Activated naive CD8-positive, alpha-beta T cell treated with anti-CD3 and anti-CD28 coated beads, Interleukin-2, amount 50 U/mL, for 16 hours (primary cell): ENCODE measurements at places on chromosomes 2 and 18.

GRCh38 chr2:15273452-15273851 lies 287.7 kb downstream of the NBAS start:
- DNase-seq = no peak

DNA sequence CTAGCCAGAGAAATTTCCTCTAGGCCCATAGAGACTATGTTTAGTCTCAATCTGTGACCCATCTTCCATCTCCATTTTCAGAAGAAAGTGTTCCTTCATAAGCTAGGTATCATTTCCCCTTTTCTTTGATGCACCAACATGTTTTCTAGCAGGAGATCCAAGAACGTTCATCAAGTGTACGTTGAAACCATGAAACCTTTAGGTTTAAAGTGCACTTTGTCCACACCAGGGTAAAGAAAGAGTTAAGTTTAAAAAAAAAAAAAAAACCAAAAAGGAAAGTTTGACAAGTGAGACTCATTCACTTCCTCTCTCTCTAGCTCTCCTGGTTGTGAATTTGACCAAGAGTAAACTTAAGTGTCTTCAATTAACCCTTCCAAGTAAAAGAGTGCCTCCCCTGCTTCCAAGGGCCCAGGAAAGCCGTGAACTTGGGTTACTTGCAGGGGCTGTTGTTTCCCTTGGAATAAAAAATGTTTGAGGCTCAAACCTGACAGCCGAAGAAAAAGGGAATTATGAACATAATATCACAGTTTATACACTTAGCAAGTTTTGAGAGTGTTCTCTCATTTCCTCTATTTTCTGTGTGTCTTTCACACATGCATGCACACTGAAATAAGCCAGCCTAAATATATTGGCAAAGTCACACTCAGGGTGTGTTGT lies 56.7 kb downstream of the LBH start:
- no peak for DNase-seq

DNA sequence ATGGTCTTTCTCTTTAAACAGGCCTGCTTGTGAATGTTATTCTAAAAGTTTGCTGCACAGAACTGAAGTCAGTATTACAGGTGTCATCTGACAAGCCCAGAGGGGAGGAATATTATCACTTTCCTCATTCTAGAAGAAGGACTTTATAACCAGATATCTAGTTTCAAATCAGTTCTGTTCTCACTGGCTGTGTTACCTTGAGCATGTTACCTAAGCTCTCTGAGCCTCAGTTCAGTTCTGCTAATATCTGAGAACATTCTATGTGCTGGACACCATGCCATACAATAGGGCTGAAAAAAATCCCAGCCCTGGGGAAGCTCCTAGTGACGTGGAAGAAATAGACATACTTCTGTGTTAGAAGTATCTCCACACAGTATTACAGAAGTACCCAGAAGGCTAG lies 27.9 kb downstream of the MAPRE3 start:
- DNase-seq = no peak

GRCh38 chr2:19801367-19802080 lies 100.3 kb downstream of the TTC32 start:
- no peak for DNase-seq

DNA sequence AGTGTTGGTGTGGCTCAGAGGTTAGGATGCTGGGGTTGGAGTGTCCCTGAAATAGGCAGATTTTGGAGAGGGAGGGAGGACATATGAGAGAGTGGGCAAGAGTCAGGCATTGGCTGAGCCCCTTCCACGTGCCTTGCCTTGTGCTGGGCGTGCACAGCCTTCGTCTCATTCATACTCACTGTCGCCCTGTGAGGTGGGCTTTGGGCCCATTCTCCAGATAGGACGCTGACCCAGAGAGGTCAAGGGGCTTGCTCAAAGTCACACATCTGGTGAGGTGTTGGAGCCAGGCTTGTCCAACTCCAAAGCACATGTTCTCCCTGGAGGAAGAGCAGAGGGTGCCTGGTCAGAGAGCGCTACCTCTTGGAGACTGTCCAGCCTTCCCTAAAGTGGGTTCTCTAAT lies 166.8 kb downstream of the DYSF start:
- no peak for DNase-seq

DNA sequence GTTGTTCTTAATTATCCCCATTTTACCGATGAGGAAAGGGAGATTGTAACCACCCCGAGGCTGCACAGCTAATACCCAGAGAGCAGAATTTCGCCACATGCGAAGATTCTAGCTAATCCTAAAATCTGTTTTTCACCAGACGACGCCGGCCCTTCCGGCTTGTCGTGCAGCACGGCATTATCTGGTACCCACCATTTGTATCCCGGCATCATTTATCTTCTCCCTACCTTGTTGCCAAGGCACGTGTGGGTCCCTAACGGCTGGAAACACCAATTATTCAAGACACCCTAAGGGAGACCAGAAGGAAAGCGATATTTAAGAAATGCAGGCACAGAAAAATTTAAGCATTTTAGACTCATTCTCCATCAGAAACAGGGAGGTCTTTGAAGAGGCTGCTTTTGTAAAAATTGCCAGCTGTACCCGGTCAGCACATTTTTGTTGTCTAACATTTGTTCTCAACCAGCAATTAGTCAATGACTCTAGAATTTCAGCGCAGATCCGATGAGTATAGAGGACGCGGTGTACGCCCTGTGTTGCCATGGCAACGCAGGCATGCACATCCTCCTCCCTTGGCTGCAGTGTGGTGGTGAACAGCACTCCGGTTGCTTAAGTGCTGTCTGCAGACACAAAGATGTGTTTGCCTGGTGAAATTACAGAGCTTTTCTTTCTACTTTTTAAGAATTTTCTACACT lies 111.6 kb downstream of the AGAP1 start:
- no peak for DNase-seq

DNA sequence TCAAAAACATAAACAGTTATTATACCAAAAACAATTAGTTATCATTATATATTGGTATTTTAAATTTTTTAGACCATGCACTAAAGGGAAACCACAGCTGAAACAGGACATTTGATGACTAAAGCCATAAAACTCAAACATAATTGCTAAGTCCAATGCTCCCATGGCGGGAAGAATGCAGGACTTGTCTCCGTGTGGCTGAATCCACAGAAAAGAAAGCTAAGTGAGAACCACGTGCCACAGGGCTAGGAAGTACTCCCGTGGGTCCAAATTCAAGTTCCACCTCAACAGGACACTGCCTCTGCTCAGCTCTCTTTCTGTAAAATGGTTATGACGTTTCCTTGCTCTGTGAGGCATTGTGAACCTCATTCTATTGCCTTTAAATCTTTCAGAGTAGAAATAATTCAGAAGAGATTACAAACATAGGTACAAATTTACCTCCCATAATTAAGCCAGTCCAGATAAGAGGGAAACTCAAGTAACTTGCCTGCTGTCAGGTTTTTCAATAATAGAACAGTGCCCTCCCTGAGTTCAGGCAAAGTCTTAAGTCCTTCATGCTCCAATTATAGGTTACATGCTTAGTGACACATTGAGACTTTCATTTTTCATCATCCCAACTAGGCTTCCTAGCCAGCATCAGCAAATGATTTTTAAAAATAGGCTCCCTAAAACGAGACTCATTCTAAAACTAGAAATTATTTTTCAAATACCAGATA lies 36.7 kb downstream of the FTCDNL1 start:
- no peak for DNase-seq

GRCh38 chr18:51425475-51425874 lies 228.0 kb upstream of the MEX3C start:
- DNase-seq = no peak

- no peak for DNase-seq
Measured at GRCh38 chr2:10532638-10533101, 84.5 kb upstream of the ODC1 start.

GRCh38 chr2:184498936-184499335 lies 99.4 kb upstream of the ZNF804A start:
- DNase-seq = no peak

DNA sequence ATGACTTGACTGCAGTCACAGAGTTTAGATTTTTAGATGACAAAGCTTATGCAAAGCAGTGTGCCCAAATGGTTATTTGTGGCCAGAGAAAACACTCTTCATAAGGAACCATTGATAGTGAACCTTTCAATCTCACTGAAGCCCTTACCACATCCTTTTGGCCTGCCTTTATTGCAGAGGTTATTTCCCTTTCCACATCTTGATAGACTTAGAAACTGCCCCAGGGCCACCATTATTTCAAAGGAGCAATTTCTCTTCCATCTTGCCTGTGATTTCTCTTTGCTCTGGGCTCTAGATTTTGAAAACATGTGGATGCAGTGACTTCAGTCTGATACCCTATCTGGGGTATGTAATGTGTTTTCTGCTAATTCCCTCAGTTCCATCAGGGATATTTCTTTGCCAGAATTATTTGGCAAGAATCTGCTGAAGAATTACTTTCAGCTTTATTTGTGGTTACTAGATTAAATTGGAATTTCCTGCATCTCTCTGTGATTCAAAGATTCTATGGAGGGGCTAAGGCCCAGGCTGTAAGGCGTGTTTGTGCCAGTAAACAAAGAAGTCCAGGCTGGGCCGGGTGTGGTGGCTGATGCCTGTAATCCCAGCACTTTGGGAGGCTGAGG lies 51.0 kb downstream of the MOGAT1 start:
- DNase-seq = no peak

- no peak for DNase-seq
Measured at GRCh38 chr2:203948733-203949132, 12.2 kb downstream of the ICOS start.

DNA sequence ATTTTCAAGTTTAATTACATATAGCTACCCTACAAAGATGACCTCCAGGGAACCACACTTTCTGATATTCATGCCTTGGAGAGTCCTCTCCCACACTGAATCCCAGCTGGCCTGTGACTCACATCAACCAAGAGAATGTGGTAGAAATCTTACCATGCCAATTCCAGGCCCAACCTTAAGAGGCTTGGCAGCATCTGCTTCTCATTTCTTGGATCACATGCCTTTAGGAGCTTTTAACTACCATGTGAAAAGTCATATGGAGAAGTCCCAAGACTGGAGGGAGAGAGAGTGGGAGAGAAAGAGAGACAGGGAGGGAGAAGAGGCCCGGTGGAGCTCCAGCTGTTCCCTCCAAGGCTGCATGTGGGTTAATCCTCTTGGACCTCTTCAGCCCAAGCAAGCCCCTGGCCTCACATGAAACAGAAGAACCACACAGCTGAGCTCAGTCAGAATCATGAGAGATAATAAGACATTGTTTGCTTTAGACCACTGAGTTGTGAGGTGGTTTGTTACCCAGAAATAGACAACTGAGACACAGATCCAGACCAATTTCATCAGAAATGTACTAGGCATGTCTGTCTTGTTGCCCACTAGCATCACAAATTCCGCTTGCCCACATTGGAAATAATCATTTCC lies 190.7 kb downstream of the MTCL1 start:
- DNase-seq = no peak

DNA sequence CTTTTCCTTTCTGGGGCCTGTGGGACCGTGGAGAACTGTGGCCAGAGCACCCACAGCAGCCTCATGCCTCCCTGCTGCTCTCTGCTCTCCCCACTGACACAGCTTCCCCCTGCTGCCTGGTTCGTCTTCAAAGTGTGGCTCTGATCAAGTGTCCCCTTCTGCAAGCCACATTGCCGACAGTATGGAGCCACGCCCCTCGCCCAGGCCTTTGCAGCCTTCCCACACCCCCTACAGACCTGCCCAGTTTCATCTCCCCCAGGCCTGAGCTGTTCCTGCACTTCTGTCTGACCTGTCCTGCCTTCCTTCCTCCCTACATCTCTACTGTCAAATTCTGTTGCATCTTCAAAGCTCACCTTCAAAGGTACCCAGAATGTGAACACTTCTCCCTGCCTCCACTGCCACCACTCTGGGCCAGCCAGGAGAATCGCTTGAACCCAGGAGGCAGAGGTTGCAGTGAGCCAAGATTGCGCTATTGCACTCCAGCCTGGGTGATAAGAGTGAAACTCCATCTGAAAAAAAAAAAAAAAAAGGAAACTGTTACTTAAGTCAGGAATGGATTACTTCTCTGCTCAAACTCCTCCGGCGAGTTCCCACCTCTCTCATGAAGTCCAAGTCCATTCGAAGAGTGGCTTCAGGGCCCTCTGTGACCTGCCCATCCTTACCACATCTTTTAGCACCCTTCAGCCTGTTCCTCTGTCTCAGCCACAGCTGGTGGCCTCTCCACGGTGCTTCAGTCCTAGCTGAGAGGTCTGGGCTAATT lies 29.0 kb upstream of the CATIP start:
- DNase-seq = no peak

- DNase-seq = no peak
Measured at GRCh38 chr2:8346706-8347430, 335.0 kb upstream of the ID2 start.

DNA sequence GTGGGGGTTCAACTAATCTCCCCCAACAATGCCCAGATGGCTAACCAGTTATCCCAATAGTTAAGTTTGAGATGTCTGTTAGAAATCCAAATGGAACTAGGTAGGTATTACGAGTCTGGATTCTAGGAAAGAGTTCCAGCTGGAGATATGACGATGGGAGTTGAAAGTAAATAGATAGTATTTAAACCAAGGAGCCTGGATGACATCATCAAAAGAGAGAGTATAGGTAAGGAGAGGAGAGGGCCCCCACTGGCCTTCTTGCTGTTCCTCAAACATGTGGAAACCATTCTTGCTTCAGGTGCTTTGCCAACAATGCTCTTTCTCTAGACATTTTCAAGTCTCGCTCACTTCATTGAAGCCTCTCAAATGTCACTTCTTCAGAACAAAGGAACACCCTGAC lies 26.0 kb upstream of the PAIP2B start:
- no peak for DNase-seq

DNA sequence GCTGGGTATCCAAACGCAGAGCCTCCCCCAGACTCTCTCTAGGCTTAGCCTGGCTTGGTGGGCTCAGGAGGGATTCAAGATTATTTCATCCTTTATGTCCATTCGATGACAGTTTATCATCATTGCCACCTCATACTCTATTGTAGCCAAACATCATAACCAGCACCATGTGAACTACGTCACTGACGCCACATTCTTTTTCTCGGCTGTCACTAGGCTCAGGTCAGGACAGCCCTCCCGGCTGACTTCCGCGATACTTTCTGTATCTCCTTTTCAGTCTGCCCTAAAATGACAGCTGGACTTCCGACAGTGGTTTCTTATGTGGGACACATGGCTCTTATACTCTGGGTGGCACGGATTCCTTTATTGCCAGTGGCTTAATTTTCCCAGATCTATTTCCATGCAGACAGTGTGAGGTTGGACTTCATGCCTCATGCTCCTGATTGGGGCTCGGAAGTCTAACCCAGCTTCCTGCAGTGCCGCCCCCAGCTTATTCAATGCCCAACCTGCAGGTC lies 39.8 kb upstream of the SMIM21 start:
- no peak for DNase-seq

DNA sequence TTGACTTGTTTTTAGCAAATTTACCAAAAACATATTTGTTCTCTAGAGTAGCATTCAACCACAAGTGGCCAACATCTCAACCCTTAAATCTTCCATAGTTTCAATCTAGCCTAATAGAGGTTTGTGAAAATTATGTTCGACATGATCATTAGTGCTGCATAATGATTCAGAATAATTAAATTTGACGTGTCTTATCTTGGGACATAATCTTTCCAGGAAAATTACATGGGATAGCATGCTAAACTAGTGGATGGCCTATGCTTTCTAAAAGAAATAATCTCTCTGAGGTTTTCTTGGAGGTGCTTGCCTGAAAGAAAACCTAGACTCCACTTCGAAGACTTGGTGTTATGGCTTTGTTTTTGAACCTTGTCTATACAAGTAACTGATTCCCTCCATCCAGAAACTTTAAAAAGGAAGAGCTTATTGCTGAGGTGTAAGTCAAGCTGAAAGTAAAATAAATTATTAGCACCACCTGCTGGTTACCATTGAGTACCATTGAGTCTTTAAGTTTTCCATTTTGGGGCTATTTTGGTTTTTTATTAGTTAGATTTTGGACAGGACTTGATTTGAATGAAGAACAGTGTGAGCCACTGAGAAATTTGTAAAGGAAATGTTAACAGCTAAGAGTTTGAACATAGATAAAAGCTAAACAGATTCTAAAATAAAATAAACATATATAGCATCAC lies 32.7 kb downstream of the COX7A2L start:
- DNase-seq = no peak
